Posterior cingulate gyrus (tissue), 11 donors: ENCODE measurements at places on chromosomes 13 and 19.

- no peak for DNase-seq
These were observed 89.8 kb downstream of the ZNF557 start for GRCh38 chr19:7159105-7159933.

DNA sequence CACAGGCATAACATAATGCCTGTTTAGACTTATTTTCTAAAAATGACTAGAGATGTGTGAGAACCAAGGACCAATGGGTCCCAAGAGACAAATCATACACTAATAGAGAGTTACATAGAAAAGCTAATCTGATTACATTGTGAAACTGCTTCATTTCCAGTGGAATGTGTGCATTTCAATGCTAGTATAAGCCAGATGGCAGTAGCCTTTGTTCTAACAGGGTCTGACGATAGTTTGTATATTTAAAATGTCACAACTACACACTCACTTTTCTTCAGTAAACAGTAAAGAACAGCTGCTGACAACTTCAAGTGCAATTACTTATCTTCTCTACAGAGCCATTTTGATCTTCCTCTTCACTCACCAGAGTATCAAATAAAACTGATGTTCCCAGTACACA, 4.3 kb upstream of the SLITRK5 start:
- no peak for DNase-seq

DNA sequence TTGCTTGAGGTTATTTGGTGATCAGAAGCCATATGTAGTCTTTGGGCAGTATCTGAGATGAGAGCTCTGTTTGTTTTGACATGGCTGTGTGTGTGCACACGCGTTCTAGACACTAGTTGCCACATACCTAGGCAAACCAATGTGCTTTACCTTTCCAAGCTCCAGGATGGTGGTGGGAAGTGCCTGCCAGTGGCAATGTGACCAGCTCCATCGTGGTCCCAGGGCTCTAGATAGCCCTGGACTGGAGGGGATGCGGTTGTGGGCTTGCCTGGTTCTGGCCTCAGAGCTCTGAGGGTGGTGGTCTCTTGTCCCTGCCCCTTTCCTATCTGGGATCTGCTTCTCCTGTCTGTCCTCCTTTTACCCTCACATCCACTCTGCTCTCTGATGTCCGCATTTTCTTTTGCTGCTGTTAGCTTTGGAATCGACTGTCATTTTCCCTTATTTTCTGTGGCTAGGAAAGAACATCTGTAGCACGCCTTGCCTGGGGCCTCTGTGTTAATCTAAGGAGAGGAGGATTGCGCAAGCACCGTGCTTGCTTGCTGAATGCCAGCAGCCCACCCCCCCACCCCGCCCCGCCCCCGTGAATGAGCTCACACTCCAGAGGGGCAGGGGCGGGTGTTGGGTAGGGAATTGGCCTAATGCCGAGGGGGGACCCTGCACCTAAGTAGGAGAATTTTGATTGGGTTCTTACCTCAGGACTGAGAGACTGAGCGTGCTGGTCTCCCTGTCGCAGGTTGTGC, 89.5 kb downstream of the ARHGEF7 start:
- no peak for DNase-seq

DNA sequence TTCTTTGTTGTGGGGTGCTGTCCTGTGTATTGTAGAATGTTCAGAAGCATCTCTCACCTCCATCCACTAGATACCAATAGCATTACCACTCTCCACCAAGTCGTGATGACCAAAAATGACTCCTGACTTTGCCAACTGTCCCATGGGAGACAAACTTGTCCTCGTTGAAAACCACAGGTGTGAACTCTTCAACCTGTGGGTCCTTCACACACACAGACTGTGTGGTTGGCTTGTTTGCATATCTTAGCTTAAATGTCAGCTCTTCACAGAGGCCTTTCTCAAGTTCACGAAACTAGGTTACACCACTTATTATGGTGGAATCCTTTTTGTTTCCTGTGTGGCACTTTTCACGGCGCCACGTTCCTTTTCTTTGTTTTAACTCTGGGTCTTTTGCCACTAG, 6.8 kb downstream of the GPC5 start:
- DNase-seq, result no peak

DNA sequence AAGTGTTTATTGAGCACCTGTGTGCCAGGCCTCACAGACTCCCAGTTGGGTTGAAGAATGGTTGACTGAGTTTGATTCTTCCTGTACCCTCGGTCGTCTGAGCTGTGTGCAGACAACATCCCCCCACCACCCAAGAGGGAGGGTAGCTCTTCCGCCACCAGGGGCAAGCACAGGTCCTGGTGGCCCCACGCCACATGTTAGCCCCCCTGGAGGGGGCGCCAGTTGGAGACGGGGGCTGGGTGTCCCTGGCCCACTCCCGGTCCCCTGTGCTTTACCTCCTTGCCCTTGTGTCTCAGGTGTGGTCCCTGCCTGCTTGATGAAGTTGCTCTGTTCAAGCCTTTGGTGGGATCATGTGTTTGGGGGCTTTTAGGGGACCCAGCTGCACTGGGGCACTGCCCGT, 27.2 kb downstream of the COLGALT1 start:
- no peak for DNase-seq
